ENCODE measurements at places on chromosomes 3 and 15. TPM values are rescaled to one million over a fixed set of nuclear protein-coding genes. Genes with fewer than 3 reads are reported as not detected.

GRCh38 chr3:126478581-126479310 is 3.1 kb upstream of the ZXDC start:
- no peak for DNase-seq

GRCh38 chr3:159237226-159237625 is 435.4 kb downstream of the MFSD1 start:
- DNase-seq: no peak

GRCh38 chr3:15326037-15326436 is 6.3 kb downstream of the SH3BP5 start:
- no peak for DNase-seq

GRCh38 chr15:42732095-42732827 is 4.7 kb downstream of the CDAN1 start:
- DNase-seq: no peak

DNA sequence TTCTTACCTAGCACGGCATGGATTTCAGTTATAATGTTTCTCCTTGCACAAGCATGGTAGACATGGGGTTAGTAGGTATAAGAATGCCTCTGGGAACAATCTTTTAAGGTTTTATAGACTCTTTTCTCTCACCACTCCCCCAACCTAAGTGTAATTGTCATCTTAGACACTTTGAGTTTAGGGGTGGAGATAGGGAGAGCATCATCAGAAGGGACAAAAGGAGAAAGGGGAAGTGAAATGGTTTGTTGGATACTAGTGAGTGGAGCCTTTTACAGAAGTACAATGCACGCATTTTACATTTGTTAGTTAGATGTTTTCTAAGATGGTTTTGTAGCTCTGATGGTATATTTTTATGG is 189.2 kb downstream of the TP63 start:
- no peak for DNase-seq

DNA sequence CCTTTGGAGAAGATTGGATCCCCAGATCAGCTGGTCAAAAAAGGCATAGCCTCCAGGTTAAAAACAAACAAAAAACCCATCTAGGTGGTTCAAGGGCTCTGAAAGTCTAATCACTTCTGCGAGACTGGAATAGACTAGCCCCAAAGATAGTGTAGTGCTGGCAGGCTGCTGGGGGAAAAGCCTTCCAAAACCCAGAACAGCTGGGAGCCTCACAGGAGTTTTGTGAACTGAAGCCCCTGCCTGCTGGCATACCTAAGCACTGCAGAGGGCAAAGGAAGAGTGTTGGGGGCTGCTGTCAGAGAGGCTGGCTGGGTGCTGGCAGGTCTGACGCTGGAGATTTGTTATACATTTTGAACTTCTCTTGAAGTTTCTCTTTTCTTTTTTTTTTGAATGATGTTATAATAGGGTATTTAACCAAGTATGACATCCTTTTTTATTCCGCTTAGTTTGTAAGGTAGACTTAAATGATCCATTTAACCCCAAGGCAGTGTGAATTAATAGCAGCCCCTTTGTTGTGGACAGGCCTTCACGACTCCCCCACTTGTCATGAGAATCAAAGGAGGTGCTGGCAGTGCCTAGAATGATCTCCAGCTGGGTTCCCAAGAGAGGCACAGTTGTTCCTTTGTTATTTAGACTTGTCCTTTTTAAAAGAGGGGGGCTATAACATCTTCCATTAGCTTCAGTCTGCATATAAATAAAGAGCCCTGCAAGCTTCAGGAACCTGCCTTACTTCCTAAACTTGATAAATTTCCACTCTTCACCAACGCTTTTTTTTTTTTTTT is 53.9 kb downstream of the CRTC3 start:
- peak; percentile 78 for DNase-seq

- no peak for DNase-seq
Observed at GRCh38 chr3:185292238-185292637, 38.4 kb upstream of the EHHADH start.

- DNase-seq: peak; percentile 82
Observed at GRCh38 chr3:39577541-39577940, 110.1 kb downstream of the MOBP start.

DNA sequence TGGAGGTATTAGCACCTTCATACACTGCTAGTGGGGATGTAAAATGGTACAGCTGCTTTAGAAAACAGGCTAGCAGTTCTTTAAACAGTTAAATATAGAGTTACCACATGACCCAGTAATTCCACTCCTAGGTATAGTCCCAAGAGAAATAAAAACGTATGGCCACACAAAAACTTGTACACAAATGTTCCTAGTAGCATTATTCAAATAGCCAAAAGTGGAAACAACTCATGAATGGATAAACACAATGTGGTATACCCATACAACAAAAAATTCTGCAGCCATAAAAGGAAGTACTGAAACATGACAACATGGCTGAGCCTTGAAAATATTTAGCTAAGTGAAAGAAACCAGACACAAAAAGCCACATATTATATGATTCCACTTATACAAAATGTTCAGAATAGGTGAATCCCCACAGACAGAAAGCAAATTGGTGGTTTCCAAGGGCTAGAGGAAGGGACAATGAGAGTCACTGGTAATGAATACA is 40.8 kb upstream of the KLF13 start:
- no peak for DNase-seq

DNA sequence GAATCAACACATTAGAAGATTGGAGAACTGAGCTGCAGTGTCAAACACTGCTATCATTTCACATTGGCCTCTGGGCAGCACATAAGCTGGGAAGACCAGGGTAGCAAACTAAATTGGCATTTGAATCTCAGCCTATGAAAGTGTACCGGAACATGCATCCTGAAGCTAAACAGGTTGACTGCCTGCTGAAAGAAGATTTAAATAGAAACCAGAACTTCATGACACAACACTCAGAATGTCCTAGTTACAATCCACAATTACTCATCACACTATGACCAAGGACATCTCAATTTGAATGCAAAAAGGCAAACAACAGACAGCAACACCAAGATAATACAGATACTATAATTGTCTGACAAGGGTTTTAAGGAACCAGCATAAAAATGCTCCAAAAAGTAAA is 26.2 kb downstream of the TM2D3 start:
- no peak for DNase-seq

DNA sequence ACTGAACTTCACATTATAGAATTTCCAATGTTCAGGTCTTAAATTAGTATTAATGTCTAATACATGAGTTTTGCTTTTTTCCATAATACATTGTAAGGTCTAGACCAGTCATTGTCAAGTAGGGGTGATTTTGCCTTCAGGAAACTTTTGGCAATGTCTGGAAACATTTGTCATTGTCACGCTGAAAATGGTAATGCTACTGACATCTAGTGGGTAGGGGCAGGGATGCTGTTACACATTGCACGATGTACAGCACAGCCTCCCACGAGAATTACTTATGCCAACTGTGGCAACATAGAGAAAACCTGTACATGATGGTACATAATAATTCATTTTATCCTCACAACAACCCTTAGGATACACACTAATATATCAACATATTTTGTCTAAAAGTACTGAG is 384.1 kb downstream of the CADM2 start:
- peak; percentile 48 for DNase-seq

- no peak for DNase-seq
Observed at GRCh38 chr15:40543631-40544294, 21.1 kb downstream of the CCDC32 start.

DNA sequence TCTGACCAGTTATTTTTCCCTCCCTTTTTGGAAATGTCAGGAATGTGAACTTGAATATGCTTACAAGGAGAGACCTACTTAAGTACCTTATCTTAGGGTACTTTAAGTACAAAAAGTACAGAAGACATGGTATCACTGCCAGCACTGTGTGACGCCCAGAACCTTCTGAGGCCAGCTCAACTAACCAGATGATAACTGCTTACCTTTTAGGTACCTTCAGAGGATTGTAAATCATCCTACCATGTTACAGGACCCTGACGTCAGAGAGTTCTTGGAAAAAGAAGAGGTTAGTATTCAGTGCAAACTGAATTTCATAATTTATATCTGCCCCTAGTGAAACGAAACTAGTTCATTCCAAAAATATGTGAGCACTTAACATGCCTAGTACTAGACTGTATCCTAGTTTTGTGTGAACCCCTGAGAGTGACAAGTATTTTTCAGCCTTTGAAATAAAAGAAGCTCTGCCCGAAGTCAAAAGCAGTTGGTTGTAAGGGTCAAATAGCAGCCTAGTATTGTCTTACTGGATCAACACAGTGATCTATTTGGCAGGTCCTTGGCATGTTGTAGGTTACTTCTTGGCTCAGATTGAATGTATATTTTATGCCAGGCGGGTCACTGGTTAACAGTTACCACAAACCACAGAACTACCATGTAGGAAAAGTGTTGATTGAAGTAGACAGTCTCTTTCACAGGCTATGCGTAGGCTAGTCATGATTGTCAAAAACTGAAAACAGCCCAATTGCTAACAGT is 23.8 kb upstream of the SNX22 start:
- DNase-seq: no peak

DNA sequence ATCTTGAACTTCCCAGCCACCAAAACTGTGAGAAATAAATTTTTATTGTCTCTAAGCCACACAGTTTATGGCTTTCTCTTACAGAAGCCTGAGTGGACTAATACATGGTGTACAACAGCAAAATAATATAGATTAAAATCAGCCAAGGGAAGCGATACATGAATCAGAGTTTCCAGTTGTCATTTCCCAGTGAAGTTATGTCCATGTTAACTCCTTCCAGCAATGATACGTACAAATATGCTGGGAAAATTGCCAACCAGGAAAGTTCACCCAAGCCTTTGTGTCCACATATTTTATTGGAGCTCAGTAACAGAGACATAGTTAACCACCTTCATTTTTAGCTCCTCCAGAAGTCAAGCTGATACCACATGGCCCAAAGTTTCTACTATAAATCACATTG is 280.9 kb upstream of the KCNMB2 start:
- no peak for DNase-seq

DNA sequence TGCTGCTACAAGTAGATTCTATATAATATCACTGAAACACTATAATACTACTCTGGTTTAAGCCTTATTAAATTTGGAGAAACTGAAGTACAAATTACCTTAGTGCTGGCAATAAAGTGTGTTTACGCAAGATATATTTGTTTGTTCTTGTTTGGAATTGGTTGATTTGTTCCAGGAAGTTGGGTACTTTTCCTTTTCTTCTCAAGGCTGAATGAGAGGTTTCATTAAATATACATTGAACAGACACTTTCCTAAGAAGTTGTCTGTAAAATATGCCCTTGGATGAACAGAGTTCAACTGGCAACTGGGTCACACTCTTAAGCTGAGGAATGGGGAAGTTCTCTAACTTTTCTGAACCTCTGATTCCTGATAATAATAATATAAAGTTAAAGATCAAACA is 542.1 kb upstream of the NAALADL2 start:
- no peak for DNase-seq

DNA sequence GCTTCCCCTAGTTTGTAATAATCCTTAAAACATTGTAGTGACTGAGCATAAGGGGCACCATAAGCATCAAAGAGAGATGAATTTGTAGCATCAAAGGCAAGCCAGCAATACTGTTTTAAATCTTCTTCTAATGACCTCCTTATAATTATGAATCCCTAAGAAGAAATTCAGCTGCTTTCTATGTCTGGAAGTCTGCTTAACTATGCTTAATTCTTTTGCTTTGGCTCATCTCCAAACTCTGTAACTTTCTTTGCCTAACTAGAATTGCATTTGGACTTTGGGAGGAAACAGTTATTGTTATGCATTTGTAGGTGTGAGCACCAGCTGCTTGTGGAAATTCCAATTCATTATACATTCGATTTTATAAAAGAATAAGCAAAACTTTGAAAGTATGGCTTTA is 117.7 kb upstream of the SPATA16 start:
- no peak for DNase-seq

The CADM2 gene
- total RNA-seq: 13.3 TPM

The TTLL13 gene
- not detected for total RNA-seq

The HDC gene
- total RNA-seq: not detected

The KBTBD13 gene
- not detected for total RNA-seq

The ZNF860 gene
- total RNA-seq: 14.7 TPM

The MYRIP gene
- total RNA-seq: 1.8 TPM

The MRPS22 gene
- total RNA-seq: 65.6 TPM

The NEK10 gene
- 2.0 TPM for total RNA-seq

Measured in GM23338 (cell line).